ENCODE measurements at places on chromosomes 12 and 14.

GRCh38 chr14:31251028-31251958 lies 43.7 kb upstream of the HECTD1 start:
- DNase-seq = no peak

DNA sequence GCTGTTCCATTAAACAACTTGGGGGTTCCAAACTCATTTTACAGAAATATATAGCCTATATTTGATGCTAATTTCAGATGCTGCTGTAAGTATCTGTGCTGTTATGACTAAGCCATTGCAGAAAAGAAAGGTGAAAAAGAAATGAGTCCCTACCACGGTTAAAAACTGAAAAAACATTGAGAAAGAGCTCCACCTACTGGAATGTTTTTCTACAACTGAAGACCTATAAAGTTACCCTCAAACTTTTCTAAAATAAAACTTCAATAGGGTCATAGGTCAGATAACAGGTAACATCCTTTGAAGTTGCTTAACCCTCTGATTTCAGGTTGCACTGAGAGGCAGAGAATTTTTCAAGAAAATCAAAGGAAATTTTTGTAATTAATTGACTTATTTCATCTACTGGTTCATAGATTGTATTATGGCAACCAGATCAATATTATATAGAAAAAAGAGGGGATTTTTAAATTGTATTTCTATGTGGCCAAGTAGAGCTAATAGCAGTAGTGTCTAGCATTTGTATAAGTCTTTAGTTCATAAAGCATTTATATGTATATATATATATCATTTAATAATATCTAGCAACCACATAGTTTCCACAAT lies 279.9 kb downstream of the RPS29 start:
- peak; percentile 83 for DNase-seq

- no peak for DNase-seq
Observed at GRCh38 chr12:32824596-32824995, 68.9 kb upstream of the YARS2 start.

DNA sequence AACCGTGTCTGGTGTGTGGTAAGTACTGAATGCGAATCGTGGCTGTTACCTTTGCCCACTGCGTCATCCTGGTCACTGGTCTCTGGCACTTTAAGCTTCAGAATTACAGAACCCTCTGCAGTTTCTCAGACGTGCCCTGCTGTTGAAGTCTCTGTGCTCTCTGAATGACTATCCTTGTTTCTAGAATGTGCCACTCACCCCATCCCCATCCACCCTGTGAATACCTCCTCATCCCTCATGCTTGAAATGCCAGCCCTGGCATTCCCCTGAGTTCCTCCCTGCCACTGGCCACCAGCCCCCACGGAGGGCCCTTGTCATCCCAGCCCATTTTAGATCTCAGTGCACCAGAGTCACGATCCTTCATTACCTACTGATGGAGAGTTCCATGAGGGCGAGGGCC lies 21.3 kb downstream of the TPCN1 start:
- no peak for DNase-seq

GRCh38 chr12:120965534-120966091 lies 12.7 kb upstream of the HNF1A start:
- DNase-seq = no peak

GRCh38 chr12:75236206-75236605 lies 26.6 kb upstream of the KCNC2 start:
- no peak for DNase-seq

DNA sequence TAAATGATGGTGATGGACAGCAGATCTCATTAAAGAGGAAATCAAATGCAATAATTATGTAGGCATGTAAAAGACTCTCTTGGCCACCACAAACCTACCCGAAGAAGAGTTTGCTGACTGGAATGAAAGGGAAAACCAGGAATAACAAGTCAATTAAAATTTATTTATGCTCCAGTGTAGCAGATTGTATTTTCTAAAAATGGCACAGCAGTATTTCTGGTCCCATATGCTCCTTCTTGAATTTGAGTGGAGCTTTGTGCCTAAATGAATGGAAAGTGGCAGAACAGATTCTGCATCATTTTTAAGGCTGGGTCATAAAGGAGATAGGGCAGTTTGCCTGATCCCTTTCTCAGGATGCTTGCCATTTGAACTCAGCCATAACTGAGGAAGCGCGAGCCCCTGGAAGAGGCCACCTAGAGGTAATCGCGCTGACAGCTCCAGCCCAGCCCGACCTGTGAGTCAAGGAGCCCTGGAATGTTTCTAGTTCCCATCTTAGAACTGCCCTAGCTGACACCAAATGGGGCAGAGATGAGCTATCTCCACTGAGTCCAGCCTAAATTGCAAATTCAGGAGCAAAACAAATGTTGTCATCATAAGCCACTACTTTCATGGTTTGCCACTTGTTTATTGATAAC lies 229.2 kb upstream of the TMTC1 start:
- DNase-seq = no peak

Data from Karpas-422 (cell line).